Stimulated activated CD8-positive, alpha-beta memory T cell treated with anti-CD3 and anti-CD28 coated beads, Interleukin-4, amount 100 ng/mL, for 48 hours (primary cell): ENCODE measurements at places on chromosomes 1 and 21.

DNA sequence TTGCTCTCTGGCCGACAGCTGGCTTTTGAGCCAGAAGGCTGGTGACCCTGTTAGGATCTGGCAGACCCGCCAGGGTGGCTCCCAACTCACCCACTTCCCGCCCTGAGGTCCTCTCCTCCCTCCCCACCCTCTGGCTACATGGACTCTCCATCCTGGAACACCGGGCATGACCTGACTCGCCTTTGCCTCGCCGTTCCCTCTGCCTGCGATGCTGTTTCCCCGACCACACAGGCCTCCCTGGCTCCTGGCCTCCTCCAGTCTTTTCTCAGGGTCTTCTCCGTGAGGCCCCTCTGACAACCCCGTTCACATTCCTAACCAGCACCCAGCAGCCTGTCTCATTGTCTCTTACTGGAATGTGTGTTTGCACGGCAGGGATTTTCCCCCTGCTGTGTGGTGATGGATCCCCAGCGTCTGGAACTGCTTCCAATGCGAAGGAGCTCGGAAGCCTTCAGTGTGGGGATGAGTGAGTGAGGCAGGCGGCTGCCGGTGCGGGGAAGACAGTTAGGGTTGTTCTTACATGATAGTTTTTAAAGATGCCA lies 46.0 kb upstream of the POFUT2 start:
- DNase-seq: no peak

GRCh38 chr1:113904293-113904673 lies 316 bp downstream of the AP4B1 start:
- DNase-seq: no peak

GRCh38 chr1:20982316-20982715 lies 194.4 kb downstream of the EIF4G3 start:
- DNase-seq: no peak

GRCh38 chr1:156055281-156056048 lies 883 bp downstream of the LAMTOR2 start:
- DNase-seq: no peak

- no peak for DNase-seq
These were observed 294.1 kb upstream of the RUNX1 start for GRCh38 chr21:35343046-35343819.
